ENCODE measurements at places on chromosomes 13 and 19. TPM values are rescaled to one million over a fixed set of nuclear protein-coding genes. Genes with fewer than 3 reads are reported as not detected.

Gene CACNA1A
- total RNA-seq, result 0.30 TPM

DNA sequence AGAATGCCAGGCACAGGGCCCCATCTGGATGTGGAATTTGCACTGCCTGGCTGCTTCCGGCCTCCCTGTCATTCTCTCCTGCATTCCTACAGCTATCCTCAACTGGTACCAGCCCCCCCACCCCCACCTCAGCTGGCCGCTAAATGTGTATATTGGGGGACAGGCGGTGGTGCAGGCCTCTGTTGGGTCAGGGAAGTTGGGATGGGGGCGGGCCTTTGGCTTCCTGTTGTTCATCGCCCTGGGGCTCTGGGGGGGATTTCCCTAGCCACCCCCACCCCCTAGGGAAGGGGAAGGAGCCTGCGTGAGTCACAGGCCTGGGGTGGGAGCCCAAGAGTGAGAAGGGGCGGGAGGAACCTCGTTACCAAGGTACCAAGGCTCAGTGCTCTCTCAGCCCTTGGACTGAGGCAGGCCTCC, 10.6 kb downstream of the POU2F2 start:
- peak; percentile 52 for DNase-seq
- H3K4me1 ChIP-seq, result peaks cover 52% of the 10 kb centered on the region
- H3K36me3 ChIP-seq, result no peaks in the 10 kb centered on the region

Gene ZNF93
- 9.2 TPM for total RNA-seq

Gene CYP2A7
- total RNA-seq, result not detected

DNA sequence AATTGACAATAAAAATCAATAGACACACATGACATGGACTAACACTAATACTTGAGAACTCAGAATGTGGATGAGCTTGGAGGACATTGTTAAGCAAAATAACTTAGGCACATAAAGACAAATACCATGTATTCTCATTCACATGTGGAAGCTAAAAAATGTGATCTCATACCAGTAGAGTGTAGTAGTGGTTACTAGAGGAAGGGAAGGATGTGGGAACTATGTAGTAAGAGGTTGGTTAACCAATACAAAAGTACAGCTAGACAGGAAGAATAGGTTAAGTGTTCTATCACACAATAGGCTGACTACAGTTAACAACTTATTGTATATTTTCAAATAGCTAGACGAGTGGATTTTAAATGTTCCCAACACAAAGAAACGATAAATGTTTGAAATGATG, 415.8 kb upstream of the KLF12 start:
- H3K4me1 ChIP-seq, result peaks cover 11% of the 10 kb centered on the region
- no peaks in the 10 kb centered on the region for H3K27me3 ChIP-seq
- H3K36me3 ChIP-seq, result no peaks in the 10 kb centered on the region
- no peak overlapping the region for H3K27ac ChIP-seq
- no peak overlapping the region for H3K4me3 ChIP-seq

Gene GPR180
- 5.3 TPM for total RNA-seq

DNA sequence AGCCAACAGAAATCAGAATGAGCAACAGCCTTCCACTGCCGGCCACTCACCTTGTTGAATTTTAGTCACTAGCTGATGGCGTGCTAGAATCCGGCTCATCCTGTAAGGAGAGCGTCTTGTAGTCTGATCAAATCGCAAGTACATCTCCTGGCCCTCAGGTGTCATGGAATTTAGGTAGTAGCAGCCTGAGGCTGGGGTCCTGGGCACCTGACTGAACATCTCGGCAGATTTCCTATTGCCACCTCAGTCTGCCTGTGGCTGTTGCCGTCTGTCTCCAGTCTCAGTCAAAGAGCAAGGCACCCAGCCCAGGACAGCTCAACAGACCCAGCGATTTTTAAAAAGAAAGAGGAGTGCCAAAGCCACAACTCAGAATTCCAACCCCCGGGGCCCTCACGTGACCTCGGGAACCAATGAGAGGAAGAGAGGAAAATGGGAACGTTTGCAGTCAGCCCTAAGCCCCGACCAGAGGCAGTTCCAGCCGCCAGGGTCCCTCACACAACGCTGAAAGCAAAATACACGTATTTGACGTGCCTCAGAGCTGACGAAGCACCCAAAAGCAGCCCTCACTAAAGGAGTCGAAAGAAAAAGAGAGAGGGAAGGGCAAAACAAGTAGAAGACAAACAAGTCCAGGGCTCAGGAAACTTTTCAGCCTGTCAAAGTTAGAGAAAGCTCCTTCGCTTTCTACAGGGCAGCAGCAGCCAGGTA, at the start of gene STARD13:
Gene STARD13, minus strand, starts transcription at position 336 of the 705 bp plus-strand sequence. Its CDS starts 117 bp downstream, at position 219.
- peaks cover 13% of the 10 kb centered on the region for H3K4me1 ChIP-seq
- no peak within 1 kb of the TSS for H3K27ac ChIP-seq
- H3K36me3 ChIP-seq, result no peaks in the 10 kb centered on the region
- no peak within 1 kb of the TSS for H3K4me3 ChIP-seq
- no peak for DNase-seq

GRCh38 chr19:47609906-47610894, 1.3 kb downstream of the BICRA start:
- H3K27me3 ChIP-seq, result no peaks in the 10 kb centered on the region
- no peaks in the 10 kb centered on the region for H3K36me3 ChIP-seq
- peak overlapping the region; percentile 59 for H3K4me3 ChIP-seq

Gene ZNF66
- total RNA-seq, result 14.7 TPM

DNA sequence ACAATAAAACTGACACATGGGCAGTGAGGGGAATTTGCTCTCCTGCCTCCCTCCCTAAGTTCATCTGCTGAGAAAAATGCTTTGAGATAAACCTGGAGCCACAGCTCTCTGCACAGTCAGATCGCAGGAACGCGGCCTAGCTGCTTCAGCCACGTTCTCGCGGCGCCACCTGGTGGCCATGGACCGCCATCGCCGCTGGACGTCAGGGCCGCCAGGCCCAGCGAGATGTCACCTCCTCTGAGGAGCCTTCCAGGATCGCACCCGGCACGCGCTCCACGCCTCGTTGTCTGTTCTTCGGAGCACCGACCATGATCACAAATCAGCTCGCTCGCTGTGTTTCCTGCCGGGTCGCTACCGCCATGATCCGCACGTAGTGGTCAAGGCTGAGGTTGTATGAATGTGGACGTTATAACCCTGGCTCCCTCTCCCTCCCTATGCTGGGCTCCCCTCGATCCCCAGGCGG, 20.6 kb upstream of the USP29 start:
- H3K36me3 ChIP-seq, result no peaks in the 10 kb centered on the region
- H3K4me1 ChIP-seq, result no peaks in the 10 kb centered on the region
- no peaks in the 10 kb centered on the region for H3K27me3 ChIP-seq
- H3K4me3 ChIP-seq, result no peak overlapping the region

DNA sequence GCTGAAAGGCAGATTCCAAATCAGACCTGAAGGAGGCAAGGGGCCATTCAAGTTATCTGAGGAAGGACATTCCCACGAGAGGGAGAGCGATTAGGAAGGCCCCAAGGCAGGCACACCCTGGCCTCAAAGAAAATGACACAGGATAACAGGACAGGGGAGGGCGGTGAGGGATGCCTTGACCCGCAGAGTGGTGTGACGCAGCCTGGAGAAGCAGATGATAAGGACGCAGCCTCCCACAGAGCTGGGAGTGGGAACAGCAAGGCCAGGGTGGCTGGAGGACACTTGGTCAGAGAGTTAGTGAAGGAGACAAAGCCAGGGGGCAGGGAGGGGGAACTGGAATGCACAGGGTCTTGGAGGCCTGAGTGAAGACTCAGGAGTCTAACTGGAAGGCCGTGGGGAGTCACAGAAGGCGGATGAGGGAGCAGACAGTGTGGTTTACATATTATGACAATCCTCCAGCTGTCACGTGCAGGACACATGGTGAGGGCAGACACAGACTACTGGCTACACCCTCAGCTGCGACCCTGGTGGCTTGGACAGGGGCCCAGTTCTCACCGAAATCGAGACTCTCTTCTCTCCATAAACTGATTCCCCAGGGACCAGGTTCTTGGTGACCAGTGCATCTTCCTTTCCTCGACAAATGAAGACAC, 5.8 kb upstream of the DYRK1B start:
- H3K4me3 ChIP-seq, result no peak overlapping the region
- H3K27me3 ChIP-seq, result no peaks in the 10 kb centered on the region
- peaks cover 39% of the 10 kb centered on the region for H3K36me3 ChIP-seq
- DNase-seq, result no peak

- DNase-seq, result no peak
- H3K4me3 ChIP-seq, result no peak overlapping the region
- peaks cover 6% of the 10 kb centered on the region for H3K27me3 ChIP-seq
- H3K27ac ChIP-seq, result no peak overlapping the region
- peaks cover 16% of the 10 kb centered on the region for H3K4me1 ChIP-seq
These were observed 1.6 kb downstream of the HCN2 start for GRCh38 chr19:591099-591958.

- no peak overlapping the region for H3K4me3 ChIP-seq
- peaks cover 12% of the 10 kb centered on the region for H3K36me3 ChIP-seq
- DNase-seq, result no peak
- H3K27ac ChIP-seq, result no peak overlapping the region
- no peaks in the 10 kb centered on the region for H3K27me3 ChIP-seq
These were observed 71.0 kb downstream of the ZNF568 start for GRCh38 chr19:36987091-36987490.

- no peak overlapping the region for H3K4me3 ChIP-seq
- no peak for DNase-seq
- no peaks in the 10 kb centered on the region for H3K27me3 ChIP-seq
- H3K27ac ChIP-seq, result no peak overlapping the region
These were observed 191.3 kb downstream of the STK24 start for GRCh38 chr13:98385606-98386005.

Gene ENOX1
- total RNA-seq, result not detected

DNA sequence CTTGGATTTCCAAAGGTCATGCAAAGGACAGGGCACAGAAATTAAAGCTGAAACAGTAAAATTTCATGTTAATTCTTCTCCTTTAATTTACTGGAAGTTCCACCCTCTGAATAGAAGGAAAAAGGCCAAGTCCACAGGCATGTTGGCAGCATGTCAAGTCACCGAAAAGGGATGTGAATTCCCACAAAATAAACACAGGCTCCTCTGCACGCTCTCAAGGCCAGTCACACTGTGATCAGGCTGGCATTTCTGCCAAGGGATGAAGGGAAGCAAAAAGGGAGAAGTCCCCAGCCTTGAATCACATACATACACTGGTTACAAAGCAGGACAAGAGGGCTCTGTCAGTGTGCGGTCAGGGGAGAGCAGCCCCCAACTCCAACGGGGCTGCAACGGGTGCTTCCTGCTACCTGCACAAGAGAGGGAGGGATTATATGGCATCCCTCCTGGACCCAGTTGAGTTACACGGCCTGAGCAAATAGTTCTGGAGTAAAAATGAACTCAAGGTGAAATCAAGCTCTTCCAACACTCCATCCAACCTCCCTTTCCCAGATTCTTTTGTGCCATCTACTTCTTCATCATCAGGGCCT, 6.9 kb downstream of the DCLK1 start:
- no peaks in the 10 kb centered on the region for H3K36me3 ChIP-seq
- no peaks in the 10 kb centered on the region for H3K27me3 ChIP-seq
- no peak for DNase-seq
- no peaks in the 10 kb centered on the region for H3K4me1 ChIP-seq
- H3K27ac ChIP-seq, result no peak overlapping the region

- no peak overlapping the region for H3K27ac ChIP-seq
- DNase-seq, result no peak
- H3K36me3 ChIP-seq, result no peaks in the 10 kb centered on the region
- H3K27me3 ChIP-seq, result no peaks in the 10 kb centered on the region
These were observed 30.8 kb downstream of the FAM124A start for GRCh38 chr13:51252954-51253532.

Gene CCDC61
- 37.4 TPM for total RNA-seq

DNA sequence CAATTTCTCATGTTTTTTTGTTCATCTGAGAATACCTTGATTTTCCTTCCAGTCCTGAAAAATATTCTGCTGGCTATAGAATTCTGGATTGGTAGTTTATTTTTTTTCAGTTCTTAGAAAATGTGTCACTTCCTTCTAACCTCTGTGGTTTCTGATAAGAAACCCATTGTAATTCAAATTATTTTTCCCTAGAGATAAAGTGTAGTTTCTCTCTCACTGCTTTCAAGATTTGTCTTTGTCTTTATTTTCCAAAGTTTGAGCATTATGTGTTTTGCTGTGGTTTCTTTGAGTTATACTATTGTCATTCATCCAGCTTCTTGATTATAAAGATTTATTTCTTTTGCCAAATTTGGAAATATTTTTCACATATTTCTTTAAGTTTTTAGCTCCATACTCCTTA, 324.0 kb upstream of the SPRY2 start:
- DNase-seq, result no peak
- H3K4me1 ChIP-seq, result no peaks in the 10 kb centered on the region
- no peak overlapping the region for H3K4me3 ChIP-seq
- no peaks in the 10 kb centered on the region for H3K36me3 ChIP-seq

- no peaks in the 10 kb centered on the region for H3K27me3 ChIP-seq
- no peak for DNase-seq
- no peak overlapping the region for H3K4me3 ChIP-seq
- H3K36me3 ChIP-seq, result no peaks in the 10 kb centered on the region
- H3K4me1 ChIP-seq, result peaks cover 10% of the 10 kb centered on the region
- no peak overlapping the region for H3K27ac ChIP-seq
These were observed 11.0 kb downstream of the TMEM272 start for GRCh38 chr13:51833980-51834379.

Gene ZNF584
- 10.3 TPM for total RNA-seq

Gene SERTM1
- total RNA-seq, result not detected

DNA sequence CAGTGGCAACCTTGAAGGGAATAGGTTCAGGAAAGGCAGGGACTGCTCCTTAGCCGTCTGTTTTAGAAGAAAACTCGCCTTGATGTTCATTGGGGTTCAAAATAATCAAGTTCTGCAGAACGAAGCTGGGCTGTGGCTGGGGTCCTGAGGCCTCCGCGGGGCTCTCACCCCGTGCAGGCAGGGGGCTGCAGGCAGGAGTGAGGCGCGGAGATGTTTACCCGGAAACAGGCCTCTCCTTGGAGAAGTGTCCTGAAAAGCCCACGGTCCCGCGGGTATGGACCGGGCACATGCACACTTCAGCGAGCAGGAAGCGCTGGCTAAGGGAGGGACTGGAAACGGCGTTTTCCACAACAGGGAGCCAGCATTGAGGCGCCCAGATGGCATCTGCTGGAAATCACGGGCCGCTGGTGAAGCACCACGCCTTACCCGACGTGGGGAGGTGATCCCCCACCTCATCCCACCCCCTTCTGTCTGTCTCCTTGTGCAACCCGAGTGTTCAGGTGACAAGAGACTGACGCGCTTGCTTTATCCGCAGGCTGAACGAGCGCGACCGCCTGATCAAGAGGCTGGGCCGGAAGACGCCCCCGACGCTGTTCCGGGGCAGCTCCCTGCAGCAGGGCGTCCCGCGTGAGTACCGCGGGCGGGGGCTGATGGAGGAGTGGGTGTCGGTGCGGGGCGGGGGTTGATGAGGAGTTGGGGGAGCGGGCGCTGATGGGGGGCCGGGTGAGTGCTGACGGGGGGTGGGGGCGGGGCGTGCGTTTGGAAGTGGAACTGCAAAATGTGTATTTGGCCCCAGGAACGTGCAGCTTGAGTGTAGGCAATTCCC, 39.6 kb downstream of the SHISA2 start:
- DNase-seq, result peak; percentile 66
- peak overlapping the region; percentile 64 for H3K27ac ChIP-seq
- no peaks in the 10 kb centered on the region for H3K27me3 ChIP-seq
- H3K36me3 ChIP-seq, result no peaks in the 10 kb centered on the region

- no peak overlapping the region for H3K27ac ChIP-seq
- peaks cover 7% of the 10 kb centered on the region for H3K36me3 ChIP-seq
- H3K4me3 ChIP-seq, result no peak overlapping the region
- no peaks in the 10 kb centered on the region for H3K4me1 ChIP-seq
- no peaks in the 10 kb centered on the region for H3K27me3 ChIP-seq
- DNase-seq, result no peak
These were observed 10.2 kb downstream of the DHRS12 start for GRCh38 chr13:51793570-51794271.

- no peak overlapping the region for H3K27ac ChIP-seq
- no peaks in the 10 kb centered on the region for H3K36me3 ChIP-seq
- H3K27me3 ChIP-seq, result no peaks in the 10 kb centered on the region
- no peaks in the 10 kb centered on the region for H3K4me1 ChIP-seq
- DNase-seq, result no peak
- no peak overlapping the region for H3K4me3 ChIP-seq
These were observed 784.0 kb upstream of the PRR20A start for GRCh38 chr13:56356690-56357089.

Gene ZNF814
- 32.3 TPM for total RNA-seq
